HFFc6 (cell line): ENCODE measurements at places on chromosomes 1 and 21.

DNA sequence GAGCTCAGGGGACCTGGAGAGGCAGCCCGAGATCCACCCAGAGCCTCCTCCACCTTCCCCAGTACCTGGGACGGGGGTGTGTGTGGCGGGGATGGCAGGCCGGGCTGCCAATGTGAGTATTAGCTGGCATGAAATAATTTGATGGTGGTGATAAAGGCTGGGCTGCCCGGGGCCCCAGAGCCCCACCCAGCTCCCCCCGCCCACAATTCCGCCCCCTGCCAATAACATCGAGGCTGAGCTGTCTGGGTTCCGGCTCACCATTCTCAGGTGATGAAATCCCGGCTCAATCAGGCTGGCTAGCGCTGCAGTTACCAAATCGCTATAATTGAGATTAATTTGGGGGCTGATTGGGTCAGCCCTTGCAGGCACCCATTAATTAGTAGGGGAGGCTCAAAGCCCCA, 103.8 kb upstream of the CASZ1 start:
- peaks cover 7% of the 10 kb centered on the region for H3K4me1 ChIP-seq
- peaks cover 28% of the 10 kb centered on the region for H3K27me3 ChIP-seq
- H3K27ac ChIP-seq = no peak overlapping the region
- no peak overlapping the region for H3K4me3 ChIP-seq
- H3K36me3 ChIP-seq = no peaks in the 10 kb centered on the region

- H3K36me3 ChIP-seq = no peaks in the 10 kb centered on the region
- H3K27ac ChIP-seq = peak overlapping the region; percentile 80
- peak overlapping the region; percentile 40 for H3K4me3 ChIP-seq
- peaks cover 27% of the 10 kb centered on the region for H3K27me3 ChIP-seq
Observed at GRCh38 chr1:202821467-202821866, 10.7 kb downstream of the PCAT6 start.

- H3K27ac ChIP-seq = no peak overlapping the region
- peak; percentile 16 for DNase-seq
Observed at GRCh38 chr1:185670187-185670627, 64.0 kb upstream of the HMCN1 start.

GRCh38 chr1:36203554-36204346, 20.5 kb upstream of the THRAP3 start:
- peak overlapping the region; percentile 16 for H3K4me3 ChIP-seq
- peak; percentile 30 for DNase-seq
- no peaks in the 10 kb centered on the region; the same call in 1 of the 2 replicates for H3K27me3 ChIP-seq
- H3K27ac ChIP-seq = peak overlapping the region; percentile 88
- no peaks in the 10 kb centered on the region for H3K36me3 ChIP-seq

DNA sequence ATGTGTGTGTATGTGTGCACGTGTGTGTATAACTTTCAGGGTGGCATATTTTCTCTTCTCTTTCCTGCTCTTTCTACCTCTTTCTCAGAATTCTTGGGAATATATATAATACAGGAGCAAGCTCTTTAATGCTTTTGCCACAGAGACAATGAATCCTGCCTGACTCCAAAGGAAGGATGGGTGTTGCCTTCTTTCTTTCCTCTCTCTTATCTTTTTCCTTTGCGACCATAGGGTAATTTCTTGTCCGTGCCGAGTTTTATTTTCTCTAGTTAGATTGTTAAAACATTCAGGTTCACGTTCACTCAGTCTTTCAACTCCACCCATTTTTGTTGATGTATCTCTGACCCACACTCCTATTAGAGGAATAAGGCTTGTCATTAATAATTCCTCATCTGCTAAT, 129.0 kb upstream of the C1orf21 start:
- H3K27ac ChIP-seq = no peak overlapping the region
- H3K4me3 ChIP-seq = no peak overlapping the region
- peaks cover 11% of the 10 kb centered on the region for H3K4me1 ChIP-seq

DNA sequence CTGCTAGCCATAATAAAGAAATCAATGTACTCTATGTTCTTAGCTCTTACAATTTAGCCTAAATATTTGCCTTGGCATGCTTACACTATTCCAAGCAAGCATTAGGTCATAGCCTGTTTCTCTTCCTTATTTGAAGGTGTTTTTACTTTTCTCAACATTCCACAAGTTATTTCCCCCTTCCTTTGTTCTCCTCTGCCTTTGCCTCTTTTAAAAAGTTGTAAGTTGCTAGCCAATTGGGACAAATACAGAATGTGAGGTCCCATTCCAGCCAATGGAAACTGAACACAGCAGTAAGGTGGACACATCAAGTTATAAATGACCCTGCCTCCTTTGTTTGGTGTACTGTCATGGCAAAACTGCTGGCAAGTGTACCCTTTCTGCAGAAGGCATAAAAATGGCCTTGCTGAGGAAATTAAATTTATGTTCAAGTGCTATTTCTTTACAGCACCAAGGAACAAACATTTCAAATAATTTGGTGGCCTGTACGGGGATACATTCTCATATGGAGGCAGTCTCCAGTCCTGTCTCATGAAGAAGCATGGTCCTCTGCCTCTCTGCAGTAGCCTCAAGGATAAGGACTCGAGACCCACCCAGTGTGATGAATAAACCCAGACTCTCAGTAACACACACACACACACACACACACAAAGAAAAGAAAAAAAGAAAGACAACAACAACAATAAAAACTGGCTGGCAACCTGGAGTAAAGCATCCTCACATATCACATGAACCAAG, 28.8 kb upstream of the FMO1 start:
- no peaks in the 10 kb centered on the region for H3K27me3 ChIP-seq
- H3K27ac ChIP-seq = peak overlapping the region; percentile 85
- H3K4me3 ChIP-seq = peak overlapping the region; percentile 72
- H3K36me3 ChIP-seq = peaks cover 14% of the 10 kb centered on the region
- peak; percentile 24 for DNase-seq
- H3K4me1 ChIP-seq = peaks cover 62% of the 10 kb centered on the region

DNA sequence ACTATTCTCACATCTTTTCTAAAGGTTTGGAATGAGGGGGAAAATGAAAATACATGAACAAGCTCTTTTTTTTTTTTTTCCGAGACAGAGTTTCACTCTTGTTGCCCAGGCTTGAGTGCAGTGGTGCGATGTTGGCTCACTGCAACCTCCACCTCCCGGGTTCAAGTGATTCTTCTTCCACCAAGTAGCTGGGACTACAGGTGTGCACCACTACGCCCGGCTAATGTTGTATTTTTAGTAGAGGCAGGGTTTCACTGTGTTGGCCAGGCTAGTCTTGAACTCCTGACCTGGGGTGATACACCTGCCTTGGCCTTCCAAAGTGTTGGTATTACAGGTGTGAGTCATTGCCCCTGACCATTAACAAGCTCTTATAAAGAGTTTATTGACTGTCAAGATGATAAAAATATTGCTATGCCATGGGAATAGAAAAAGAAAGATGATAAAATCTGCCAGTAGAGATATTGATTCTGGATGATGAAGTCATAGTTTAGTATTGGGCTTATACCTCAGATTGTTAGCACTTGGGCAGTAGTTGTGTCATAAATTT, 36.6 kb downstream of the INKA2 start:
- no peaks in the 10 kb centered on the region; the same call in 1 of the 2 replicates for H3K27me3 ChIP-seq
- peaks cover 33% of the 10 kb centered on the region for H3K36me3 ChIP-seq
- no peak overlapping the region for H3K4me3 ChIP-seq
- DNase-seq = no peak

- H3K27ac ChIP-seq = no peak overlapping the region
- no peak for DNase-seq
- H3K4me1 ChIP-seq = peaks cover 14% of the 10 kb centered on the region
- no peaks in the 10 kb centered on the region for H3K27me3 ChIP-seq
- peaks cover 41% of the 10 kb centered on the region for H3K36me3 ChIP-seq
Observed at GRCh38 chr1:236862615-236863211, 67.6 kb downstream of the MTR start.

DNA sequence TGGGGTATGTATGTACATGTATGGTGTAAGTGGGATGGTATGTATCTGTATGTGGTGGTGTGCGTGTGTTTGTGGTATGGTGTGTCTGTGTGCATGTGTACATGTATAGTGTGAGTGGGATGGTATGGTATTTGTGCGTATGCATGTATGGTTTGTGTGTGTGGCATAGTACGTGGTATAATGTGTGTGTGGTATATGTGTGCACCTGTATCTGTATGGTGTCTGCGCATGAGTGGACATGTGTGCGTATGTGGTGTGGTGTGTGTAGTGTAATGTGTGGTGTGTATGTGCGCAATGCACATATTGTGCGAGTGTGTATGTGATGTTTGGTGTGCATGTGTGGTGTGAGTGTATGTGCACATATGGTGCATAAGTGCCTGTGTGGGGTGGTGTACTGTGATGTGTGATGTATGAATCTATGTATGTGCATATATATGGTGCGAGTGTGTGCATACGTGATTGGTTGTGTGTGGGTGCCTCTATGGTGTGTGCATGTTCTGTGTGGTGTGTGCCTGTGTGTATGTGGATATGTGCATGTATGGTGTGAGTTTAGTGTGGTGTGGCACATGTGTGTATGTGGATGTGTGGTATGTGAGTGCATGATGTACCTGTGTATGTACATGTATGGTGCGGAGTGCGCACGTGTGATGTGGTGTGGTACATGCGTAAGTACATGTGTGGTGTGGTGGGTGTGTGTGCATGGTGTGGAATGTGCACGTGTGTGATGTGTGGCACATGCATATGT, 38.8 kb downstream of the WDR4 start:
- H3K4me3 ChIP-seq = no peak overlapping the region
- H3K4me1 ChIP-seq = no peaks in the 10 kb centered on the region
- H3K27me3 ChIP-seq = no peaks in the 10 kb centered on the region; the same call in 1 of the 2 replicates
- H3K36me3 ChIP-seq = peaks cover 14% of the 10 kb centered on the region; the same call in 1 of the 2 replicates
- DNase-seq = no peak
- no peak overlapping the region for H3K27ac ChIP-seq

GRCh38 chr21:46068516-46069079, 29.3 kb upstream of the COL6A2 start:
- peaks cover 17% of the 10 kb centered on the region for H3K4me1 ChIP-seq
- no peaks in the 10 kb centered on the region for H3K36me3 ChIP-seq
- DNase-seq = no peak

GRCh38 chr1:53342735-53343470, 15.0 kb upstream of the LRP8 start:
- no peak overlapping the region for H3K4me3 ChIP-seq
- peaks cover 13% of the 10 kb centered on the region for H3K4me1 ChIP-seq
- no peak for DNase-seq
- H3K27ac ChIP-seq = no peak overlapping the region
- H3K27me3 ChIP-seq = peaks cover 10% of the 10 kb centered on the region

DNA sequence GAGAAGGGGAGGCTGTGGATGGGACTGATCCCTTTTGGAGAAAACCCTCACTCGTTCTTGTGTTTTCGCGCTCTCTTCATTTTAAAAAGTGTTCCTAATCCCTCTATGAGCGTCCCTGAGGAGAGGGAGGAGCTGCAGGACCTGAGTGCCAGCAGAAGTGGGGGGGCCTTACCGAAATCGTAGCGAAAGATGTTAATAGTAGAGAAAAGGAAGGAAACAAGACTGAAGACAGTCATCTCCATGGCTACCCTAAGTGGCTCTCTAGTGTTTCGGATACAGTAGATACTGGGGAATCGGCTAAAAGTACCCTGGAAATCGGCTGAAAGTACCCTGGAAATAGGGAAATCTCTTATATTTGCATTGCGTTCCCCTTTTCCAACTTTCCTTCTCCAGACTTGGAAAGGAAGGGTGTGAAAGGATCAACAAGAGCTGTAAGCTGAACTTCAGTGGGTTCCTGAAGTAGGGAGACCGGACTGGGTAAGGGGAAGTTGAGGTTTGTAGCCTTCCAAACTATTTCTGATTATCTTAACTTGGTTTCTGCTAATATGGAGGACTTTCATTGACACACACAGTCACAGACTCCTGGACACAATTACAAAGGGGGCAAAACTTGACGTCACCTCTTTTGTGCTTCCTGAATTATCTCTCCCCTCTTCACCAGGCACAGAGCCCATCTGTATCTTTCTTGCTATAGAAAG, 486 bp upstream of the DSTYK start:
- no peaks in the 10 kb centered on the region for H3K36me3 ChIP-seq
- peak overlapping the region; percentile 96 for H3K4me3 ChIP-seq

DNA sequence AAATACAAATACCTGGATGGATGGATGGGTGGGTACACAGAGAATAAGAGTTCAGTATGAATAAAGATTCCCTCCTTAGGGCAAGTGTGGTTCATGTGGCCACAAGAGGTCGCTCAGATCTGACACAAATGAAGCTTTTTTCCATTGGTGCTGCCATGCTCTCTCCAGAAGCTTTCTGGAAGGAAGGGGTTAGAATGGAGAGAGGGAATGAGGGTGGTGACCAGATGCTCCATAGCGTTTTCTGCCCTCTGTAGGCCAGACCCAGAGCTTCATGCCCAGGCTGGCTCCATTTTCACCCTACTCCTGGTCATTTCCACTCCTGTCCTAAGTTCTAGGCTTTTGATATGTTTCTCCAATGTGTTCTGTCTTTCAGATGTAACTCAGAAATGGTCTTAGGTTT, 3.3 kb upstream of the FCRL6 start:
- H3K27me3 ChIP-seq = no peaks in the 10 kb centered on the region; the same call in 1 of the 2 replicates
- DNase-seq = peak; percentile 89
- no peaks in the 10 kb centered on the region for H3K36me3 ChIP-seq
- H3K4me1 ChIP-seq = peaks cover 41% of the 10 kb centered on the region
- no peak overlapping the region for H3K4me3 ChIP-seq

GRCh38 chr1:201686714-201687455, 142.1 kb upstream of the IPO9 start:
- H3K4me1 ChIP-seq = peaks cover 42% of the 10 kb centered on the region
- H3K4me3 ChIP-seq = no peak overlapping the region
- no peaks in the 10 kb centered on the region; the same call in 1 of the 2 replicates for H3K36me3 ChIP-seq
- no peak for DNase-seq
- H3K27ac ChIP-seq = peak overlapping the region; percentile 54
- H3K27me3 ChIP-seq = peaks cover 1% of the 10 kb centered on the region; the same call in 1 of the 2 replicates

GRCh38 chr1:188444526-188444925, 1615.8 kb downstream of the PLA2G4A start:
- H3K4me3 ChIP-seq = no peak overlapping the region
- H3K27me3 ChIP-seq = no peaks in the 10 kb centered on the region
- no peak for DNase-seq
- H3K36me3 ChIP-seq = no peaks in the 10 kb centered on the region
- no peak overlapping the region for H3K27ac ChIP-seq

GRCh38 chr1:36818771-36819170, 215.5 kb downstream of the GRIK3 start:
- peaks cover 4% of the 10 kb centered on the region; the same call in 1 of the 2 replicates for H3K36me3 ChIP-seq
- no peak for DNase-seq
- H3K27me3 ChIP-seq = no peaks in the 10 kb centered on the region; the same call in none of the 2 replicates
- H3K4me3 ChIP-seq = no peak overlapping the region
- H3K4me1 ChIP-seq = no peaks in the 10 kb centered on the region

- peaks cover 32% of the 10 kb centered on the region for H3K4me1 ChIP-seq
- H3K27ac ChIP-seq = peak overlapping the region; percentile 93
- peak; percentile 59 for DNase-seq
- peak overlapping the region; percentile 97 for H3K4me3 ChIP-seq
- H3K27me3 ChIP-seq = peaks cover 38% of the 10 kb centered on the region
Observed at GRCh38 chr1:58781541-58782177, 2.2 kb downstream of the JUN start.

DNA sequence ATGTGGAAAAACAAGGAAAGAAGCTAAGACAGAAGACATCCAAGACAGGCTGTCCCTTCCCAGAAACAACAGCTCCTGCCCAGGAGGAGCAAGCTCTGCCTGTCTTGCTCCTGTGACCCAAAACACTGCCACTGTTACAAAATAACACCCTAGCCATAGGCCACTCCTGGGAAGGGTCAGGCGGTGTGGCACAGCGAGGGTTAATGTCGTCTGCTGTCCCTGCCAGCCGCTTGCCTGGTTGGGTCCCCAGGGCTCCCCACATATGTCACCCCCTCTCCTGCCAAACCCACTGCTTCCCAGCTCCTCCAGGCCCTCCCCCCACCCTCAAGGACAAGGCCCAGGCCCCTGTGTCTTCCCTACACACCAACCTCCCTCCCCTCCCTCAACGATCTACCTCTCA, 3.9 kb upstream of the NHLH1 start:
- no peak for DNase-seq
- no peak overlapping the region for H3K27ac ChIP-seq
